ENCODE measurements at places on chromosomes 7 and 10.

GRCh38 chr7:30805081-30805691, 34.0 kb downstream of the MINDY4 start:
- no peak for DNase-seq

DNA sequence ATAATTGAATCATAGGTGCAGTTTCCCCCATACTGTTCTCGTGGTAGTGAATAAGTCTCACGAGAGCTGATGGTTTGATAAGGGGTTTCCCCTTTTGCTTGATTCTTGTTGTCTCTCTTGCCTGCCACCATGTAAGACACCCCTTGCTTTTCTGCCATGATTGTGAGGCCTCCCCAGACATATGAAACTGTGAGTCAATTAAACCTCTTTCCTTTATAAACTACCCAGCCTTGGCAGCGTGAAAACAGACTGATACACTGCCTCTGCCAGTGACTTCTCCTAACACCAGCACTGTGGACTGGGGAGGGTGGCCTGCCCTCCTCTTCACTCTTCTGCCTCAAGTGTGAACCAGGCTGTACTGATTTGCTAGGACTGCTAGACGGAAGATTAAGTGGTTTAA, 108.6 kb downstream of the RAB11FIP2 start:
- DNase-seq: no peak

DNA sequence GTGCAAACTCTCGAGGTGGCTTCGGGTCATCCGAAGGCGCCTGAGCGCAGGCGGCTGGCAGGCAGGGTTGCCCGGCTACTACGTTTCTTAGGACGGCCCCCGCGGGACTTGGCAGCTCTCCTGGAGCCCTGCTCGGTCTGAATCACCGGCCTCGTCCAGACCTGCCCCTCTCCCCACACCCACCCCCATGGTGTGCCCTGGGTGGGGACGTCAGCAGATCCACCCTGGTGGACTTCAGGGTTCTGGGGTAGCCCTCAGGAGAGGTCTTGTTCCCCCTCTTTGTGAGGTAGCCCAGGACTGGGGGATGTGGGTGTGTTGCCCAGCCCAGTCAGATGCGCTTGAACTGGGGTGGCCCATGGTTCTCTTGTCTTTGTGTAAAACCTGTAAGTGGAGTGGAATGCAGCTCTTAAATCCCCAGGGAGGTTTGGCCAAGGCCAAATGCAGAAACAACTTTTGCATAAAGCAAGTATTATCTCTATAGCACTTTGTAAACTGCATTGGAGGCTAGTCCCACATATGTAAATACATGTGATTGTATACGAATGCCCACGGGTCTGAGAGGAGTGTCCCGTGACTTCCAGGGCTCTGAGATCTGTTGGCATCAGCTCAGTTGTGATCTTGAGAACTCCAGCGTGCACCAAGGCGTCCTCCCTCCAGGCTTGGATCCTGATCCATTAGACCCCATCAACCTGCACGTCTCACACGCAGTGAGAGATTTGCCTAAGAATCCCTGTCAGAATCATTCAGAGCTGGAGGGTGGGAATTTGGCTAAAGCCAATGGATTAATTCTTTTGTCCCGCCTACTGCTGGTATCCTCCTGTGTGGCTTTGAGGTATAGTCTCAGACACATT, 1.8 kb downstream of the PFKFB3 start:
- peak; percentile 27 for DNase-seq

- DNase-seq: no peak
Measured at GRCh38 chr10:27658788-27659187, 86.8 kb downstream of the MKX start.

- no peak for DNase-seq
Measured at GRCh38 chr10:22374489-22375126, 29.3 kb downstream of the SPAG6 start.

- no peak for DNase-seq
Measured at GRCh38 chr7:150413640-150414081, 34.5 kb downstream of the ZNF775 start.

GRCh38 chr7:84040355-84040754, 154.2 kb downstream of the SEMA3A start:
- DNase-seq: no peak

DNA sequence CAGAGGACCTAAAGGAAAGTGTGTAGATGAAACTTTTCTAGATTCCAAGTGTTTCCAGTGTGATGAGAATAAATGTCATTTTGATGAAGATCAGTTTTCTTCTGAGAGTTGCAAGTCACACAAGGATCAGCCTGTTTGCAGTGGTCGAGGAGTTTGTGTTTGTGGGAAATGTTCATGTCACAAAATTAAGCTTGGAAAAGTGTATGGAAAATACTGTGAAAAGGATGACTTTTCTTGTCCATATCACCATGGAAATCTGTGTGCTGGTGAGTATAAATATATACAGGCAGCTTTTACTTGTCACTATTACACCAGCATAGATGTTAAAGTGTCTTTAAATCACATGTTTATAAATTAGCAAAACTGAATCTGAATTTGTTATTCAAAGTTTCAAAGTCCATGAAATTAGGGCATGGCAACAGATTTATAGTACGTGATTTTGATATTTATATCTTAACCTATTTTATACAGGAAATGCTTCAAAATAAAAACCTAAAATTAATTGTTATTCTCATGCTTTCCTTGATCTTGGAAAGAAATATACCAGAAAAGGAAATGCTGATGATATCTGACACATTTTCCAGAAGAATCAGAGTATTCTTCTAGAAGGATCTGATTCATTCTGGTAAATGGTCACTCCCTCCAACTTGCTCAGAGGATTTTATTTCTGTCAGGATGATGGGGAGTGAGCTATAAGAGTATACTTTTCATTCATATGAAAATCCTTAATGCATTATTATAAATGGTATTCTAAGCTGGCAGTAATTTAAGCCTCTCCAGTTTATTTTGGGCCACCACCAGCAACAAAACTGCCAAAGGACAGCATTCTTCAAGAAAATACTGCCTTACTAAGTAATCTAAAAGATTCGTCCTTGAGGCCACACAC, 71.4 kb downstream of the ITGB8 start:
- DNase-seq: no peak

- DNase-seq: no peak
Measured at GRCh38 chr7:6171532-6172223, 100.7 kb downstream of the CYTH3 start.

DNA sequence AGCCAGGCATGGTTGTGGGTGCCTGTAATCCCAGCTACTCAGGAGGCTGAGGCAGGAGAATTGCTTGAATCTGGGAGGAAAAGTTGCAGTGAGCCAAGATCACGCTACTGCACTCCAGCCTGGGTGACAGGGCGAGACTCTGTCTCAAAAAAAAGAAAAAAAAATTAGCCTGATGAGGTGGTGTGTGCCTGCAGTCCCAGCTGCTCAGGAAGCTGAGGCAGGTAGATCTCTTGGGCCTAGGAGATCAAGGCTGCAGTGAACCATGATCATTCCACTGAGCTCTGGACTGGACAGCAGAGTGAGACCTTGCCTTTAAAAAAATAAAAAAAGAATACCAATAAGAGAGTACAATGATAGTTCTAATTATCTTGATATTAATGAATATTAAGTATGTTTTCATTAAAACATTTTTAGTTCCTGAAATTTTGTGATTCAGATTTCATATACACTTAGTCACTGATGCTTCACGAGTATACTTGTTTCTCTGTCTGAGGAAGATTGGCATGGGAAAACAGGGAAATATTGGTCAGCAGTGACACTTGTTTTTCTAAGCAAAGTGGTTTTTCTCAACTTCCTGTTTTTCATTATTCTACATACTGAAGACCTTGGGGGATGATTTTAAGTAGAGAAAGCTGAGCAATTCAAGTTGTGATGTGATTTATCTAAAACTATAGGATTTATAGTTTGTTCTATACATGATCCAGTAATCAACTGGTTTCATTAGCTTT, 76.8 kb downstream of the ADK start:
- no peak for DNase-seq

DNA sequence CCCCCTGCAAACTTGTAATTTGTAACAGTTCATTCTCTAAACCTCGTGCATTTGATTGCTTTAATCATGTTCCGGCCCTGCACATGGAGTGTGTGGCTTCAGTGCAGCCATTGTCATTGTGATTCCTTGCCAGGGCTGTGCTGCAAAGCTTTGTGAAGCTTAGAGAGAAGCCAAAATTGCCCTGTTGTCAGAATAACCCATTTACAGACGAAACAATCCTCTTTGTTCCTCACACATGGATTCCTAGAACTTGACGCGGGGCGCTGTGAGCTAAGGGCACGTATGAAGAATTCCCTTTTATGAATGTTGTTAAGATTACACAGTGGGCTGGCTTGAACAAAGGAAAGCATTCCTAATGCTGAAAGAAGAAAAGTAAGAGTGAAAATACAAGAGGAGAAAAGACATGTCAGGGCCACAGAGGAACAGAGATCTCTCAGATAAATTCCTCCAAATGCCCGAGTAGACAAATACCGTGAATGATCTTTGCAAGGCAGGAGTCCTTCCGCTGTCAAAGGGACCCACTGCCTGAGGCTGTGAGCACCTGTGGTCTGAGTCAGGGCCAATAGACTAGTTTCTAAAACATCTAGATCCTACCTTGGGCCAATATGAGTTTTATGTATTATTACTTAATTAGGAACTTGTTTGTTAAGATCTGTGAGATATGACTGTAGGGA, 205.4 kb upstream of the C7orf33 start:
- no peak for DNase-seq

DNA sequence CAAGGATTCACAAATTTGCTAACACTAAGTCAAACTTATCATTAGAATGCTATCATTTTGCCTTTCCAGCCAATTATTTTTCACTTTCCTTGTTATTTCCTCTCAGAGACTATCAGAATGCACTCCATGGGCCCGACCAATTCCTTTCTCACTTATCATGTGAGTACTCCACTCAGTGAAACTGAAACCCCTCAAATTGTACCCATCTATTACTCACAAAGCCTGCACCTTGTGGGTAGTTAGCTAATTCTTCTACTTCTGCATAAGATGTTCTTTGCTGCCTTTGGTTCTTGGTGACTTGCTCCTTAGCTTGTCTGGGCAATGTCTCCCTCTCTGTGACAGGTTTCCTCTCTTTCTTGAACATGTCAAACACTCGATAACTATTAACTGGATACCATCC, 35.2 kb upstream of the MBL2 start:
- no peak for DNase-seq

- no peak for DNase-seq
Measured at GRCh38 chr7:93171606-93172226, 23.5 kb upstream of the SAMD9L start.

DNA sequence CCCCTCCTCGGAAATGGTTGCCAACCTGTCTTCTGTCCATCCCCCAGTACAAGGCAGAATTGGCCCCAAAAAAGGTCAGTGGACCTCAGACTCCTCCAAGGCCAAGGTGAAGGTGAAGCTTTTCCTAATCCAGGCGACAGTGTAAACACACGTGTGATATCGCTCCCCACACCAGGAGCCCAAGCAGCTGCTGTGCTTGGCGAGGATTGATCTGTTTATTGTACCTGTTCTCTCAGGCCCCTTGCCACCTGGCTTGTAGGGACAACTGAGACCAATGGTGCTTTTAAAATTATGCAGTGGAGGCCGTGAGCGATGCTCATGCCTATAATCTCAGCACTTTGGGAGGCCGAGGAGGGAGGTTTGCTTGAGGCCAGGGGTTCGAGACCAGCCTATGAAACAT, 66.1 kb upstream of the GTF2IRD1 start:
- no peak for DNase-seq

- no peak for DNase-seq
Measured at GRCh38 chr10:50506861-50507573, 116.7 kb downstream of the SGMS1 start.

DNA sequence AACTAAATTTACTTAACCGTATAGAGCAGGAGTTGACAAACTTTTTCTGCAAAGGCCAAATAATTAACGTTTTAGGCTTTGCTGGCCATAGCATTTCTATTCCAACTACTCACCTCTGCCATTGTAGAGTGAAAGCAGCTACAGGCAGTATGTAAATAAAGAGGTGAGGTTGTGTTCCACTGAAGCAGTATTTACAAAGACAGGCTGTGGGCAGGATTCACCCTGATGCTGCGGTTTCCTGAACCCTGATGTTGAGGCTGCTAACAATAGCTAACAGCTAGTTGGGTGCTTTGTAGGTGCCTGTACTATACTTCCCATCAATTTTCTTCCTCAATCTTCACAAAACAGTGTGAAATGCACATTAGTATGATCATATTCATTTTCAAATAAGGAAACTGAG, 47.0 kb upstream of the LAMB1 start:
- DNase-seq: no peak

- no peak for DNase-seq
Measured at GRCh38 chr7:150958597-150958996, 19.5 kb downstream of the KCNH2 start.

DNA sequence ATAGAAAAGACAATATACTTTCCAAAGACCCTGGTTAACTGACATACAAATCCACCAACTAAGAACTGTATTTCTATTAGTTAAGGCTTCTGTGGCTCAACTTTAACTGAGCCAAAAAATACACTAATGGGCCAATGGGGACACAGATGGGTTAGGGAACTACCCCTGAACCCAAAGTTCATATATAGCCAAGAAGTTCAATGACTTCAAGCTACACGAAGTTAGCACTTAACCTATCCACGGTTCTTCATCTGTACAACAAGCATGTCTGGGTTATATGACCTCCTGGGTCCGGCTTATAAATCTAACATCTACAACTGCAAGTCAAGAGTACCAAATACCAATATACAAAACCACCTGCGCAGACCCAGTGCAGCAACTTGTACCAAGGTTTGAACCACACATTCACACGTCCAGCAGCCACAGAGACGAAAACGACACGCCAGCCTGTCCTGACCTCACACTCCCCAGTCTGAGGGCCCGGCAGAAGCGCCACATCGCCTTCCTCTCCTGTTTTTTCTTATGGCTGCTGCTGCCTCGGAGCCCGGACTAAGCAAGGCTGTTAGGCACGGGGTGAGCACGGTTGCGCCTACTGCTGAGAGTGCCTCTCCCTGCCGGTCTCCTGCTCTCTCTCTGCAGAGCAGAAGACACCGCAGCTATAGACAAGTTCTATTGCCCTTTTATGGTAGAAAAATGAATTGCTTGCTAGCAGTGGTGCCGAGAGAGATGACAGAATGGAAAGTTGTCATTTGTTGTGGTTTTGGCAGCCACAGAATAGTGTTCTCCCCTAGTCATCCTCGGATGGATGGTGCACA, 86.3 kb downstream of the RNF216 start:
- DNase-seq: peak; percentile 96

DNA sequence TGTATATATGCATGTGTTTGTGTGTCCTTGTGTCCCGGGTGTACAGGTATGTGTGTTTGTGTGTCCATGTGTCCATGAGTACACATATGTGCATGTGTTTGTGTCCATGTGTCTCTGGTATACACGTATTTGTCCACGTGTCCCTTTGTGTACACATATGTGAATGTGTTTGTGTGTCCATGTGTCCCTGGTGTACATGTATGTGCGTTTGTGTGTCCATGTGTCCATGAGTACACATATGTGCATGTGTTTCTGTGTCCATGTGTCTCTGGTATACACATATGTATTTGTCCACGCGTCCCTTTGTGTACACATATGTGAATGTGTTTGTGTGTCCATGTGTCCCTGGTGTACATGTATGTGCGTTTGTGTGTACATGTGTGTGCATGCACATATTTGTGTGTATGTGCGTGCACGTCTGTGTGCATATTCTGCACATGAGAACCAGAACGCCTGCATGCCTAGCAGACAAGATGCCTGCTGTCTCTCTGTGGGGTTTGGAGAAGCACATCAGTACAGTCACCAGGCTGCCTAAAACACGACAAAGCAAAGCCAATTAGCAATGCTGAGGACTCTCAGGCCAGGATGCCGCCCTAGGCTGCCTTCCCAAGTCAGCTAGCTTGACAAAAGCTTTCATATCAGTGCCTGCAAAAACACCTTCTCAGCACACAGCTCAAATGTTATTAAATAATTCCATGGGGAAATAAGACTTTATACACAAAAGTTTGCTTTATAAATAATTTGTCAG, 327.8 kb downstream of the PTPRN2 start:
- no peak for DNase-seq

Data from H4 (cell line).